ENCODE measurements at places on chromosomes 2 and 18.
A peak's percentile ranks its signal among the peaks of the same experiment; 100 is the strongest.

- no peak for DNase-seq
Measured at GRCh38 chr2:12382366-12382765, 334.4 kb upstream of the TRIB2 start.

DNA sequence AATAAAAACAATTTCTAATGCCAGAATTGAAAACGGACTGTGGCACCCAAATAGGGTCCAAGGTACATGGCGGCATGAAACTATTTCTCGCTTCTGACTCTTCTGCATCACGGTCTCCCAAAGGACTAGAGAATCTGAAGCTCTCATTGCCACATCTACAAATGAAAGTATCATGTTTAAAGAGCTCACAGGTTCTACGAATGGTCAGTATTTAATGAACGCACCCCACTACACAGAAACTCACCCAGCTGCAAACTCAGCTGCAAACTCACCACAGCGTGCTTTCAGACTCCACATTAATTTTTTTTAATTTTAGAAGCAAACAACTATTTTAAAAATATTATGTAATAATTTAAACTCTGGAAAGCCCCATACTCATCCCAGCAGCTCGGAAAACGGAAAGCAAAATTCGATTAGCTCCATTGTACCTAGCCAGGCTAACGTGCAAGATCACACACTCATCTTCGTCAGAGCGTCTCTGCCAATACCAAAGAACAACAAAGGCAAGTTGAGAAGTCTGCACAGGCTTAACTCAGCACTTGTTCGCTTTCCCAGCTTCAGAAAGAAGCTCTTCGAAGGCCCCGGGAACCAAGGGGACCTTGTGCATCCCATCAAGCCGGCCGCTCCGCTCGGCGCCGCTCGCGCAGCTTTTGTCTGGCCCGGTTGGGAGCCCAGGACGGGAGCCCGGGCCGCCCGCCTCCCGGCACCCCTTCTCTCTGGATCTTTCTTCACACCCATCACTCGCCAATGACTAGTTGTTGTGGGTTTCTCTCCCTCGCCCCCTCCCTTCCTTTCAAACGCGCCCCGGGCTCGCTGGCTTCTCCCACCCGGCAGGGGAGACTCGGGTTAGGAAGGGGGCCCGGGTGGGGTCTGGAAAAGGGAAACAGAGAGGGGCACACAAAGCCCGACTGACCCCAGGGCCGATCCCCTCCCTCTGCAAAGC, 785 bp downstream of the CLASP1 start:
- DNase-seq: peak; percentile 47

GRCh38 chr2:239516954-239517305, 116.1 kb upstream of the HDAC4 start:
- DNase-seq: no peak

DNA sequence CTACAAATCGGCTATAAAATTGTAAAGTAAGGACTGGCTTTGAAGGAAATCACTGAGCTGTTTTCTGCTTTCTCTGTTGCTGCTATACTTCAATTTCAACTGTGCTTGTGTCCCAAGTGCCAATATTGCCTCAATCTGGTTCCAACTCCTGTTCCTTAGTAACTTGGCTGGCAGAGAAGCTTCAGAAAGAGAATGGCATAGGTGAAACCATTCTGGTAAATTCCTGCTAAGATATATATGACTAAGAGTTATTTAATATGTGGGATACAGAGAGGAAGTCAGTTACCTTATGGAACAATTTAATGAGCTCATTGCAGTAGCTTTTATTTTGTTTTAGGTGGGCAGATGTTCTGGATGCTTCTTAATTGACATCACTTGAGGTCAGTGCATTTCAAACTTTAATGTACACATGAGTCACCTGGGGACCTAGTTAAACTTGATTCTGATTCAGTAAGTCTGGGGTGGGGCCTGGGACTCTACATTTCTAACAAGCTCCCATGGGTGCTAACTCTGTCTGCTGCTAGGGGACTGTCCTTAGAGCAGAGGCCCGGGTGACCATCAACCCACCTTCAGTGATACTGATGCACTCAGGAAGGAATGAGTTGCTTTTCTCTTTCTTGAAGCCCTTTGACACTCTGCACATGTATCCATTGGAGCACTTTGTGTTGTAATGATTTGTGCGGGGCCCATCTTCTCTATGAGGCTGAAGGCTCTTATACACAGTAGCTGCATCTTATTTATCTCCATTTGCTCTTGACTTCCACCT, 47.6 kb downstream of the LIPG start:
- no peak for DNase-seq

DNA sequence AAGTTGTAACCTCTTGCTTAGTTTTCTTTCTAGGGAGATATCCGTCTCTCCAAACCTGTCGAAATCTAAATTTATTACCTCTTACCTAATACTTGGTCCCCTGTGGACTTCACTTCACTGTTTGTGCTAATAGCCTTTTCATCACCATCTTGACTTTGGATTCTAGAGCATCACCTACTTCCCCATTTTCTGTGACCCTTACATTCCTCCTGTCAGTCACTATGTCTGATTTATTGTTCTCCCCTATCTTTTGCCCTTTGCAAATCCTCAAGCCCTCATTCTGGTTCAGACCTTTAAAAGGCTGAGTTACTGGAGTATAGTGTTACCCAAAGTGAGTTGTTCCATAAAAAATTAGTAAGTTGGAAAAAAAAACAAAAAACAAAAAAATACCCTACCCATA, 7.5 kb downstream of the MYO1B start:
- no peak for DNase-seq

DNA sequence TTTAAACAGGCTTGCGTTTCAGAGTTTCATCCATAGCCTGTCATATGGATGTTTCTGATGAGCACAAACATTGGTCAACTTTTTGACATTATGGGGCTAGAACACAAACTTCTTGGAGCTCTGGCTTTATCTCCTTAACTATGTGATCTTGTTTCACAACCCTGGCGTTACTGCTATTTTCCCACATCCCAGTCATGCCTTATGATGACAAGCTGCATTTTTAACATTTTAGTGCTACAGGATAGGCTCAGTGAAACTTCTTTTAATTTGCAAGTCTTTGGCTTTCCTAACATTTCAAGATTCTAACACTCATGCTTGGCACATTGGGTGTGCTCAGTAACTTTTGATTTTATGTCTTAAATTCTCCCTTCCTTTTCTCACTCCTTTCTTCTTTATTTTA, 21.0 kb upstream of the PDE1A start:
- DNase-seq: no peak

DNA sequence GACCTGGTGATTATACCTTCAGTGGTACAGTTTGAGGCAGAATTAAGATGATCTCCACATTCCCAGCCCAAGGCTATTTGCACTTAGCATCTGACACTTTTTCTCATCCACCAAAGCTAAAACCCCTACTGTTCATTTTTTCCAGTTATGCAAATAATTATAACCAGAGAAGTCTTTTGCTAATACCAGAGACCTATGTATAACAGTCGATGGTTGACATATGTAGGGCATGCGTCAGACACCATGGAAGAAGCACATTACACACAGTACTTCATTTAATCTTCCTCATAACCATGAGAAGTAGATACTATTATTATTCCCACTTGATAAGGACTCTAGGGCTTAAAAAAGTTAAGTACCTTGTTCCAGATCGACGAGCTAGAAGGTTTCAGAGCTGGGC, 36.5 kb downstream of the AP1S3 start:
- no peak for DNase-seq

DNA sequence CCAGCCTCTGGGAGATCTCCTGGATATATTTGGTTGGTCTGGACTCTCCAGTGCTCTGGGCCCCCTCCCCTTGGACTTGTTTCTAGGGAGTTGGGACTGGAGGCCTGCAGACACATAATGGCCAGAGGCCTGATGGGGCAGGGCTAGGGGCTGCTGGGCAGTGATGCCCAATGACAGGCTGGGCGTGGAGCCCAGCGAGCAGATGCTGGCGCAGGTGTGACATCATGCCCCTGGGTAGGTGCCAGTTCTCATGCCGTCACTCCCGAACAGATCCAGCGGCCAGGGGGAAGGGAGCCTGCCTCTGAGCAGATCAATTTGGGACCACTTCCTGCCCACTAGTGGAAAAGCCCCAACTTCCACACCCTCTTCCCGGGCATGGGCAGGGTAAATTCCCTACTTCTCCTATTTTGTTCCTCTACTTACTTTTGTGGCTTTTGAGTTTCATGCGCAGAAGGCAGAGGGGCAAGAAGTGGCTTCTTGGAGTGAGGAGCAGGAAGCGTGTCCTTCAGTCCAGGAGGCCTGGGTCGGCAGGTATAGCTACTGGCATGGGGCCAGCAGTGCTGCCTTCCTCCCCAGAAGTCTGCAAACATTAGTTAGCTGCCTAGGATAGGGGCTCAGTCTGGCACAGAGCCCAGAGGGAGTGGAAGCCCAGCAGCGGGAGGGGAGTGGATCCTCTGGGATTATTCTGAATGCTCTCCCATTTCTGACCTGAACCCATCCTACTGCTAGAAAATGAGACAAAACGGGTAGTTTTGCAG, 6.1 kb downstream of the MPV17 start:
- DNase-seq: peak; percentile 40

DNA sequence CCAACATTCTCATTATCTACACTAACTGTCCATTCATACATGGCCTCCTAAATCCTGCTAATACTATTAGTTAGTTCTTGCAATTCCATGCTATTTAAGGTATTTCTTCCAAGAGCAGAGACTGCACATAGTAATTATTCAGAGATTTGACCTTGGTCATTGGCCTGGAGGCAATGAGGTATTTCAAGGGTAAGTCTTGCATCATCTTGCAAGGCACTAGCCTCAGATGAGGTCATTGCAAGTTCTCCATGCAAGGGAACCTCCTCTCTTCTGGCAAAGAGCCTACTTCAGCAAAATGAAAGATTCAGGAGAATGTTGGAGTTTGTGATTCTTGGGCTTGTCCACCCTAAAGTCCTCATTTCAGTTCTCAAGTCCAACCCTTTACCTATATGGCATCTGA, 48.5 kb upstream of the IKZF2 start:
- no peak for DNase-seq

- no peak for DNase-seq
Measured at GRCh38 chr2:179478771-179479170, 214.1 kb upstream of the SESTD1 start.

DNA sequence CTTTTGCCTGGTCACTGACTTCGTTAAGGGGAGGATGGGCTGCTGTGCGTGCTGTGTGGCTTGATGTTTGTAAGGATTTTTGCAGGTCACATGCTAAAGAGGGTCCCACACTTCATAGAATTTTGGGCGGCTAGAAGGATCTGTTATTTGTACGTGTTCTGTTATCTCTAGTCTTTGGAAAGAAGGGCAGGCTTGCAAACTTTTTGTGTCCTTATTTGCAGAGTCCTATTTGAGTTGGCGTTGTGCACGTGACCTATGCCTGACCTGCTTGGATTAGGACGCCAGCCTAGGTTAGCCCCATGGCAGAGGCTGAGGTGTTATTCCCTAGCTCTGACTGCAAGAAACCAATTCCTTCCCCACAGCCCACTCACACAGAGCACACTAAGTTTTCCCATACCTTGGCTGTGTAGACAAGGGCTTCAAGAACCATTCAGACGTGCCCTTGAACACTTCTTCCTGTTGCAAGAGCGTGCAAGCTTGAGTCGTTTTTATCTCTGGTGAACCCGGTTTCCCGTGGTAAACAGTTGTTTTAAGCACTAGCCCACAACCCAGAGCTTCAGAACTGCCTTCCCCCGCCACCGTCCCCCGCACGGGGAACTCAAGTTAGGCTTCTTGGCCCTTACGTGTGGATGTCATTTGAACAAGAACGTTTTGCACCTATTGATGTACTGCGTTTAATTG, 94.6 kb downstream of the LDLRAD4 start:
- DNase-seq: no peak

- DNase-seq: no peak
Measured at GRCh38 chr18:42018831-42019230, 63.8 kb downstream of the PIK3C3 start.

- DNase-seq: no peak
Measured at GRCh38 chr2:105061560-105061959, 23.7 kb downstream of the MRPS9 start.

DNA sequence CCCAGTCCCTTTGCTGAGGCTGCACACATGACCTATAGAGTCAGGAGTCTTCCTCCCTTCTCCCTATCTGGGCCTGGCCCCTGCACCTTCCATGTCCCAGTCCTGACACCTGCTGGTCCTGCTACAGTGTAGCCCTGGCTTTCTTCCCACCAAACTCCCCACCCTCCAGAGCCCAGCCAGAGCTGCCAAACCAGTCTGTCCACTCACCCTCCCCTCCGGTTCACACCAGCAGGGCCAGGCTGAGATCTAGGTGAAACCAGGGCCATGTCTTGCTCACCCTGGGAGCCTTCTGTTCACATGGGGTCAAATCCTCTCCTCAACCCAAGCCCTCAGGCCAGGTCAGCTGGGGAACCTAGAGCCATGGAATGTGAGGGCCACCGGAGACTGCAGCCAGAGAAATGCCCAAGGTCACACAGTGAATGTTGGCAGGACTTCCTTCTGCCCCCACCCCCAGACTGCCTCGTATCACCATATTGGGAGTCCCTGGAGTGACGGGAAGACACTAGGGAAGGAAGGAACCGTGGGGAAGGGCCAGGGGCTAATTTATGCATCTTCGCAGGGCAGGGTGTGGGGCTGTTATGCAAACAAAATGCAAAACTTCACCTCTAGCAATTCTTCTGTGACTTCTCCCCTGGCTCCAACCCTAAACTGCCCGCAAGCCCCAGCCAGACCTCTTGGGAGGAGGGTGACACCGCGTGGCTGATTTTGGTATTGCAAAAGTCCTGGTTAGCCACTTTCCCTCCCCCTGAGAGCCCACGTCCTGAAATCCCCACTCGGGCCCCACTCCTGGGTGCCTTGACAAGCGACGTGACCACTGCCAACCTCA, 14.6 kb downstream of the TNS1 start:
- peak; percentile 37 for DNase-seq

DNA sequence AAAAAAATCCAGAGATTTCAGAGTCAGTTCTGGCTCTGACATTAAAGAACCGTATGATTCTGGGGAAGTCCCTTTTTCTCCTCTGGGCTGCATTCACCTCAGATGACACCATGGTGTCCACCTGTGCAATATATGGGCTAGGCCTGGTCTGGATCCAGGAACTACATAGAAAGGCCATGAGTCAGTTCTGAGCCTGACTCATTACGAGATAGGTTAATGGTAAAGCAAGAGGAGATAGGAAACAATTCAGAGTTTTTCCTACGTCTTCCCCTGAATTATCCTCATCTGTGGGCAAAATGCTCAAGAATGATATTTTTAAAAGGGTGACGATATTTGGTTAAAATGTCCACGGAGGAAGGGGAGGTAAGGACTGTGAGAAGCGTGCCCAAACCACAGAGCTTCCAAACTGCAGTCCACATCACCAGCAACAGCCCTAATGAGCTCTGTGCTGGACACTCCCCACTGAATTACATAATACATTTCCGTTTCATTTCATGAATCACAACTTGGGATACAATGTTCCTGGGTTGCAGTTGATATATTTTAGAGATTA, 180.1 kb upstream of the OSR1 start:
- DNase-seq: no peak

GRCh38 chr18:26227051-26227670, 916 bp downstream of the TAF4B start:
- peak; percentile 22 for DNase-seq

- DNase-seq: no peak
Measured at GRCh38 chr18:37252854-37253393, 312.7 kb downstream of the CELF4 start.

- DNase-seq: no peak
Measured at GRCh38 chr2:230643576-230644291, 68.9 kb upstream of the CAB39 start.
